ENCODE measurements at places on chromosomes 13 and 19. TPM values are rescaled to one million over a fixed set of nuclear protein-coding genes. Genes with fewer than 3 reads are reported as not detected.

Gene MAST1
- 3.3 TPM for total RNA-seq

GRCh38 chr13:30744056-30744680 lies 8.8 kb downstream of the ALOX5AP start:
- DNase-seq: no peak

DNA sequence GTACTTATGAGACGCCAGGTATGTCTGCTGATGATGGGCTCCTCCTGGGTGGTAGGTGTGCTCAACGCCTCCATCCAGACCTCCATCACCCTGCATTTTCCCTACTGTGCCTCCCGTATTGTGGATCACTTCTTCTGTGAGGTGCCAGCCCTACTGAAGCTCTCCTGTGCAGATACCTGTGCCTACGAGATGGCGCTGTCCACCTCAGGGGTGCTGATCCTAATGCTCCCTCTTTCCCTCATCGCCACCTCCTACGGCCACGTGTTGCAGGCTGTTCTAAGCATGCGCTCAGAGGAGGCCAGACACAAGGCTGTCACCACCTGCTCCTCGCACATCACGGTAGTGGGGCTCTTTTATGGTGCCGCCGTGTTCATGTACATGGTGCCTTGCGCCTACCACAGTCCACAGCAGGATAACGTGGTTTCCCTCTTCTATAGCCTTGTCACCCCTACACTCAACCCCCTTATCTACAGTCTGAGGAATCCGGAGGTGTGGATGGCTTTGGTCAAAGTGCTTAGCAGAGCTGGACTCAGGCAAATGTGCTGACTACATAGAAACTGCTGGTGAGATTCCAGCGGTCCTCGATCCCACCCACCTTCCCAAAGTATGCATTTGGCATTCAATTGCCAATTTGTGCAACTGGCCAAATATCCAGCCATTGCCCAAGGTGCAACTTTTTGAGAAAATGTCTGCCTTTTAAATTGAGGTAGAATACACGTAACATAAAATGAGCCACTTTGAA lies 10.2 kb downstream of the OR2Z1 start:
- DNase-seq: no peak

DNA sequence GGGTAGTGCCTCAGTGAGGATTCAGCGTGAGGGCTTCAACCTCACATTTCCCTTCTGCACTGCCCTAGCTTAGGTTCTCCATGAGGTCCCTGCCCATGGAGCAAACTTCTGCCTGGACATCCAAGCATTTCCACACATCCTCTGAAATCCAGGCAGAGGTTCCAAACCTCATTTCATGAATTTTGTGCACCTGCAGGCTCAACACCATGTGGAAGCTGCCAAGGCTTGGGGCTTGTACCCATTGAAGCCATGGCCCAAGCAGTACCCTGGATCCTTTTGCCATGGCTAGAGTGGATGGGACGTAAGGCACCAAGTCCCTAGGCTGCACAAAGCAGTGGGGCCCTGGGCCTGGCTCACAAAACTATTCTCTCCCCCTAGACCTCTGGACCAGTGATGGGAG lies 877.1 kb upstream of the KLHL1 start:
- DNase-seq: no peak

Gene GRIN2D
- total RNA-seq: 0.36 TPM

DNA sequence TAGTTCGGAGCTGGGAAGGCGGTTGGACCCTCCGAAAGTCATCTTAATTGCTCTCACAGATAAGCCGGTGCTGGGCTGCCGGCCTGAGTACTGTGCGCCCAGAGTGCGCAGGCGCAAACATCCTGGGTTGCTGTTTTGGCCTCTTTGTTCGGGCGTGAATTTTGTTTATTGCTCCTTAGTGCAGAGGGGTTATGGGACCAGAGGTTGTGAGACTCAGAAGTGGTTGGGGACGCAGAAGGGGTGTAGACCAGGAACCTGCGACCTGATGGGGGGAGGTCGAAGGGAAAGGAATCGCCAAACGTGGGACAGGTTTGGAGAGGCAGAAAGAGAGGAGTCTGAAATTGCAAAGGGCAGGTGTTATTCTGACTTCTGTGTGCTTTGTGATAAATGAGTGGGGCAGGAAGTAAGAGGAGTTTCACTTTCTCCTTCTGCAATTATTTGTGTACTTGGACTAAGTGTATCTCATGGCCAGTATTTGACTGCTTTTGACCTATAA lies 607 bp upstream of the ZNF566 start:
- DNase-seq: no peak

DNA sequence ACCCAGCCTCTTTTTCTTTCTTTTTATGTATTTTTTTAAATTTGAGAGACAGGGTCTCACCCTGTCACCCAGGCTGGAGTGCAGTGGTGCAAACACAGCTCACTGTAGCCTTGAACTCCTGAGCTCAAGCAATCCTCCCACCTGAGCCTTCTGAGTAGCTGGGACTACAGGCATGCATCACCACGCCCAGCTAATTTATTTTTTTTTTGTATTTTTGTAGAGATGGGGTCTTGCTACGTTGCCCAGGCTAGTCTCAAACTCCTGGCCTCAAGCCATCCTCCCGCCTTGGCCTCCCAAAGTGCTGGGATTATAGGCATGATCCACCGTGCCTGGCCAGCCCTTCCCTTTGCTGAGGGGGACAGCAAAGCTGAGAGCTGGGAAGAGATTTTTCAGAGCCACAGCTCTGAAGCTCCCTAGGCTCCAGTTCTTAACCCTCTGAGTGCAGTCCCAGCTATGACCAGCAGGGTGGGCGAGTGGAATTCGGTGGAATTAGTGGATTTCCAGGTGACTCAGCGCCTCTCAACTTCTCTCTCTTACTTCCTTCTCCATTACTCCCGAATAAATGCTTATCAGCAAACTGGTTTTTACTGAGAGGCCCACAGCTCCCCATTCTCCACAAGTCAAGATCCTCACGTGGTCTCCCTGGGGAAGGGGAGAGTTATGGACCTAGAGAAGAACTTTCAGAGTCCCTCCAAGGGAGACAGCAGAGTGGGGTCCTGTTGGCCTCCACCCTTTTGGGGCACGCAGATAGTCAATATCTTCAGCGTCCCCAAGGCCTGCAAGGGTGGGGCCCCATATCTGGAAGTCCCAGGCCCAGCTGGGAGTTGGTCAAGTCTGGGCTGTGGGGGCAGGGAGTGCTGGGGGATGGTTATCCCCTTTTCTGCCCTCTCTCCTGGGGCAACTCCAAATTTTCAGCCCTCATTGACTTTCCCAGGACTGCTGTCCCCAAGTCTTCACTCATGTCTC lies 1.2 kb downstream of the BLVRB start:
- peak; percentile 92 for DNase-seq

DNA sequence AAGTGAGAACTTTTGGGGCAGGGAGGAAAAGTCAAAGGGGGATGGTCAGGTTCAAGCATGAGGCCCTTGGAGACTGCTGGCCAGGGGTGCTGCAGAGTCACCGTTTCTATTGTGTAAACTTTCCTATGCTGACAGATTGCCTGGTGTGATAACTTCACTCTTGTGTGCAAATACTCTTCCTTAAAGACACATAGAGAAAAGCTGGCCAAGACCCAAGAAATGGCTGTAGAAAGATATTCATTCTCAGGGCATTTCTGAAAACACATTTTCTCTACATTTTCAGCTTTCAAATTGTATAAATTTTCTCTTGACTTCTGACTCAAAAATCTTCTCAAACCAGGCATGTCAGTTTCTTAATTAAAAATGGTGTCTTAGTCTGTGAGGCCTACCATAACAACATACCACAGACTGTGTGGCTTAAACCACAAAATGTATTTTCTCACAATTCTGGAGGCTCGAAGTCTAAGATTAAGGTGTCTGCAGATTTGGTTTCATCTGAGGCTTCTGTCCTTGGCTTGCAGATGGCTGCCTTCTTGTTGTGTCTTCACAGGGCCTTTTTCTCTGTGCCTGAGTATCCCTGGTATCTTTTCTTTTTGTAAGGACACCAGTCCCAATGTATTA lies 304.5 kb downstream of the KCNRG start:
- DNase-seq: no peak

DNA sequence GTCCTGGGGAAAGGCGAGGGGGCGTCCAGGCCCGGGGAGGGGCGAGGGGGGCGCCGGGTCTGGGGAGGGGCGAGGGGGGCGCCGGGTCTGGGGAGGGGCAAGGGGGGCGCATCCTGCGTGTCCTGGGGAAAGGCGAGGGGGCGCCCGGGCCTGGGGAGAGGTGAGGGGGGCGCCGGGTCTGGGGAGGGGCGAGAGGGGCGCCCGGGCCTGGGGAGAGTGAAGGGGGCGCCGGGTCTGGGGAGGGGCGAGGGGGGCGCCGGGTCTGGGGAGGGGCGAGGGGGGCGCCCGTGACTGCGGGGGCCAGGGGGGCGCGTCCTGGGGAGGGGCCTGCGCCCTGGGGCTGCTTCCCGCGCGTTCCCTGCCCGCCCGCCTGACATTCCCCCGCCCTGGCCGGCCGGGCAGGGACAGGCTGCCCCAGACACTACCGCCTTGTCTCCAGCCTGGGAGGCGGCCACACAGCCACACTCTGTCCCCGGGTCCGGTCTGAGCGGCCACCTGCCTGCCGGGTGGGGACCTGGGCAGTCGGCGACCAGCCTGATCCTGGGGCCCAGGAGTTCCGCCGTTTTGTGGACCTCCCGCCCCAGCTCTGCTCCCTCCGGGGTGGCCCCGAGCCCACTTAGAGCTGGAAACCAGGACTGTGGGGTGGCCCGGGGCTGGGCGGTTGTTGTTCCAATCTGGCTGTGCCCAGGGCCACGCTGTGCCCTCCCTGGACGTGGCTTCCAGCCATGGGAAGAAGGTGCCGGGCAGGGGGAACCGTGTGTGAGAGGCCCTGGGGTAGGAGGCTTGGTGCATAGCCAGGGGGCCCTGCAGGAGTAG lies 11.8 kb downstream of the PALM start:
- DNase-seq: no peak

DNA sequence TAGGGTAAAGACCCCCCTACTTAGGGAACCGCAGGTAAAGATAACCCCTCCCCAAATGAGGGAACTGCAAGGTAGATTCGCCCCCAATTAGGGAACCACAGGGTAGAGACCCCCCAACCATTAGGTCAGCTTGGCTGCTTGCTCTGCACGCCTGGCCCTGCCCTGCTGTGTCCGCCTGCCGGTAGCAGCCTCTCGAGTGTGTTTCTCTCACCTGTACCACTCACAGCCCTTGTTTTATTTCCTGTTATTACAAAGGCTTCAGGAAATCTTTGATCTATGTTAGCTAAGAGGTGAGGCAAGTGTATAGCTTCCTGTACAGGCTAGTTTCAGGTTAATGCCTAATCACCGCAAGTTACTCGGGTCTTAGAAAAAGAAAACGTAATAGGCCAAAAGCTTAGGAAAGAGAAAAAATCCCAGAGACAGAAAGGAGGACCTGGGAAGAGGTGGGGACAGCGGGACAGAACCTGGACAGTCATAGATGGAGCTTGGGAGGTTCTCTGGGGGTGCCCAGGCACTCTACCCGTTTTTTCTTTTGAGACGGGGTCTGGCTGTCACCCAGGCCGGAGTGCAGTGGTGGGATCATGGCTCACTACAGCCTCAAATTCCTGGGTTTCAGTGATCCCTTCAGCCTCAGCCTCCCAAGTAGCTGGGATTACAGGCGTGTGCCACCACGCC lies 23.1 kb upstream of the EIF3G start:
- DNase-seq: no peak

DNA sequence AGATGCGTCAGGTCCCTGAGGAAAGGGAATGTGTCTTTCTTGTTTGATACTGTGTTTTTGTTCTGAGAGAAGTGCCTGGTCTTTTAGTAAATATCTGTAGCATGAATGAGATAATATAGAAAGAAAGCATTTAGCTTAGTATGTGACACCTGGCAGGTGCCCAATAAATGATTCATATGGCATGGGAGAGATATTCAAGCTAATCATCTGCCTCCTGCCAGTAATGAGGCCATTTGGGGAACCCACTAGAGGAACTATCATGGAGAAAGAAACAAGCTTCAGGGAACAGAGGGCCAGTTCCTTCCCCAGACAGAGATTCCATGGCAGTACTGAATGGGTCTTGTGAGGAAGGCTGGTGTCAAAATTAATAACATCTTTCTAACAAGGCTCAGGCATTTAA lies 603.9 kb downstream of the DCT start:
- DNase-seq: no peak

DNA sequence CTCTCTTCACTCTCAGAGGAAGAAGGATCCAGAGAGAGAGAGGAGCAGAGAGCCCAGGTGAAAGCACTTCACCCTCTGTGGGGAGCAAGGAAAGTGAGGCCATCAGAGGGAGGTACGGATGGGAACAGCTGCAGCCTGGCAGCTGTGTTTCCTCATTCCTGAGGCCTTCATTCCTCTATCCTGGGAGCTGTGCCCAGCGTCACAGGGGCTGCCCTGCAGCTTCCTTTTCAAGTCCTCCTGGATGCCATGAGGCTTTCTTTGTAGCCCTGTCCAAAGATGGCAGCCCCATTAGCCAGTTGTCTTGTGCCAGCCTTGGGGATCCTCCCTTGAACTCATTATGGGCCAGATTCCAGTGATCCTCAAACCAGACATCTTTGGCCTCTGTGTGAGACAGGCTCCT lies 76.8 kb upstream of the PCDH8 start:
- DNase-seq: no peak

DNA sequence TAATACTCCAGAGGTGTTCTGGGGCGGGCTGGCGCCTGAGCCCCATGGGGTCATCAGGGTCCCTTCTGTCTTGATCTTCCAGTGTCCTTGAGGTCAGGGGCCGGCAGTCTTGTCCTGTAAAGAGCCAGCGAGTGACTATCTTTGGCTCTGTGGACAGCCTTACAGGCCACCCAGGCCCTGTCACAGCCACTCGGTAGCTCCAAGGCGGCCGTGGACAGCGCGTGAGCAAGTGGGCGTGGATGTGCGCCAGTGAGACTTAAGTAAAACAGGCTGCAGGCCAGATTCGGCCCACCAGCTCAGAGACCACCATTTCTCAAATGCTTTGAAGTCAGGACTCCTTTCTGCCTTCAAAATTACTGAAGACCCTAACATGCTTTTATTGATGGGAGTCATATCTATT lies 3.7 kb downstream of the ZNF444 start:
- DNase-seq: no peak

Gene RASIP1
- total RNA-seq: 9.7 TPM

GRCh38 chr13:70090036-70090723 lies 17.4 kb upstream of the ATXN8OS start:
- no peak for DNase-seq

Gene FCER2
- 0.66 TPM for total RNA-seq

- DNase-seq: no peak
Observed at GRCh38 chr19:49682274-49682673, 5.2 kb downstream of the PRMT1 start.

Gene TUBGCP3
- total RNA-seq: 25.0 TPM

All from sigmoid colon (tissue), 7 donors.